ENCODE measurements at places on chromosomes 7 and 10. TPM values are rescaled to one million over a fixed set of nuclear protein-coding genes. Genes with fewer than 3 reads are reported as not detected.

CELF2 gene
- 4.4 TPM for total RNA-seq

DLX5 gene
- total RNA-seq, result not detected

SLC13A4 gene
- total RNA-seq, result 0.16 TPM

DNA2 gene
- total RNA-seq, result 4.9 TPM

CRHR2 gene
- not detected for total RNA-seq

SLC18A3 gene
- not detected for total RNA-seq

TMEM229A gene
- not detected for total RNA-seq

TACR2 gene
- under 0.01 TPM for total RNA-seq

NUTM2D gene
- 1.6 TPM for total RNA-seq

NKX2-3 gene
- not detected for total RNA-seq

NME8 gene
- not detected for total RNA-seq

FXYD4 gene
- not detected for total RNA-seq

FIS1 gene
- total RNA-seq, result 310 TPM

FRAT2 gene
- total RNA-seq, result 2.7 TPM

NUTM2E gene
- not detected for total RNA-seq

Data from bronchial smooth muscle cell (primary cell).